GM18507 (cell line): ENCODE measurements at places on chromosomes 5 and 9.

- no peak for DNase-seq
These were observed 121.9 kb downstream of the INVS start for GRCh38 chr9:100220936-100221335.

DNA sequence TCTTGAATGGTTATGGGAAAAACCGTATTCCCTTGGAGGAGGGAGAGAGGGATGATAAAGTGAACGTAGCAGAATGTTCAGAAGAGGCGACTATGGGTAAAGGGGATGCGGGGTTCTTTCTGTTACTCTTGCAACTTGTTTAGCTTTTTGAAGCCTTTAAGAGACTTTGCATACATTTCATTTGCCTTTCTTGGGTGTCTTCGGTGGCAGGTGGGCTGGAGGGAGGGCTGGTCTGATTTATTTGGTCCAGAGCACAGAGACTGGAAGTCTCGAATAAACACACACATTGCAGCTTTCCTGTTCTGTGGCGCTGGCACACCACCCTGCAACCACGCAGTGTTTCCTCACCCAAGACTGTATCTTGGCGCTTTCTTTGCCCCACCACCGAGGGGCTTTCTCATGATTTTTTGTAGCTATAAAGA lies 23.2 kb downstream of the TTF1 start:
- DNase-seq = no peak

DNA sequence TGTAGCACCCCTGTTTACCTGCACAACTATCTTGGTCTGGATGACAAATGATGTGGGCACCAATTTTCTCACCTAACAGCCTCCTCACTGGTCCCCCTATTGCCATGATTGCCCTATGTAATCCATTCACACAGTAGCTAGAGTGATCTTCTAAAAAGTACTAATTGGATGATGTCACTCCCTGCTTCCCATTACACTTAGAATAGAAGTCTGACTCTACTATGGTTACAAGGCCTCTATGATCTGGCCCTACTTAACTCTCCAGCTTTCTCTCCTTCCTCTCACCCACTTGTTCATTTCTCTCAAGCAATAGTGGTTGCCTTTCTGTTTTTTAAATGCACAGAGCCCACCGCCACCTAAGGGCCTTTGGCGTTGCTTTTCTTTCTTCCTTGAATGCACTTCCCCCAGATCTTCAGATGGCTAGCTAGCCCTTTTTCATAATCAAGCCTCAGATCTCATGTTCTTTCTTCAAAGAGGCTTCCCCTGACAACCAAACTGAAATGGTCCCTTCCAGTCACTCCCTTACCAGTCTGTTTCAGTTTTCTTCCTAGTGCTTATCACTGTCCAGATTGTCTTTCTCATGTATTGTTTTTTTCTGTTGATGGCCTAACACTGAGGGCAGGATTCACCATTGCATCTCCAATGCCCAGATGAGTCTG lies 8.7 kb downstream of the IGIP start:
- DNase-seq = no peak

GRCh38 chr5:3511519-3511918 lies 84.1 kb upstream of the IRX1 start:
- no peak for DNase-seq

GRCh38 chr5:124651663-124652513 lies 94.6 kb downstream of the ZNF608 start:
- DNase-seq = peak; percentile 33

DNA sequence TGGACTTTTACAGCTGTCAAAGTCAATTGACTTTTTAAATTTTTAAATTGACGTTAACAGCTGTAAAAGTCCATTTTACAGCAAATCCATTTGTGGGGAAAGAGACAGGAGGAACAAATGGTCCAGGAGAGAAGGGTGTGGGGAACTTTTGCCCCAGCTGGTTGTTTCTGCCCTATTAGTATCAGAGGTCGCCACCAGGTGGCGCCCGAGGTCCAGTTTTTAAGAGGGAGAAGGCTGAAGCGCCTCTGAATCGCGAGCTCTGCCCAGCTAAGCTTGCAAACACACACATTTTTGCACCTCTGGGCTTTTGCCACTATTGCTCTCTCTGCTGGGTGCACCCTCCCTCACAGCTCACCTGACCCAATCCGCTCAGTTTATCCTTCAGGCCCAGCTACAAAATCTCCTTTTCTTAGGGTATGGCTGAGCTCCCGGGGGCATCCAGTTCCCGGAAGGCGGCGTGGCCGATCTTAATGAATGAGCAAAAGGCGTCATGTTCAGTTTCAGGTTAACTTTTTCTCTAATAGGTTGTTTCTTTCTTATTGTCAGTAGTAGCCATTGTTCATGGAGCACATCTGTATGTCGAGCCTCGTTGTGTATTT lies 6.3 kb upstream of the TTLL11 start:
- peak; percentile 56 for DNase-seq

GRCh38 chr5:172493461-172493860 lies 39.1 kb upstream of the SH3PXD2B start:
- DNase-seq = no peak

GRCh38 chr9:99614341-99614740 lies 207.3 kb upstream of the NR4A3 start:
- DNase-seq = no peak

GRCh38 chr9:105475302-105475701 lies 27.5 kb downstream of the FSD1L start:
- no peak for DNase-seq
